ENCODE measurements at places on chromosomes 4 and X.

DNA sequence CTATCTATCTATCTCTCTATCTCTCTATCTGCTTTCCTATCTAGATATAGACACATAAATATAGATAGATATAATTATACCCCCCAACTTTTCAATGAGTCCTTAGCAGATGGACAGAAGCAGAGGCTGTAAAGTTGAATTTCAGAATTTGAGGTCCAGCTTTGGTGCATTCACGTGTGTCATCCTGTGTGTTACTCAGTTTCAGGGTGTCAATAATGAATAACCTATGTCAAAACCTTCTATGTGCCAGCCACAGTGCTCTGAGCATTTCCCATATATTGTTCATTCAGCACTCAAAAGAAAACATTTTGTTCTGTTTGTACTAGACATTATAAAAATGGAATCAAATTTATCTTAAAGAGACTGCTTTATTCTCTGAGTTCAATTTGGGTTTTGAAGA lies 310.0 kb downstream of the ARHGAP24 start:
- no peak for DNase-seq

DNA sequence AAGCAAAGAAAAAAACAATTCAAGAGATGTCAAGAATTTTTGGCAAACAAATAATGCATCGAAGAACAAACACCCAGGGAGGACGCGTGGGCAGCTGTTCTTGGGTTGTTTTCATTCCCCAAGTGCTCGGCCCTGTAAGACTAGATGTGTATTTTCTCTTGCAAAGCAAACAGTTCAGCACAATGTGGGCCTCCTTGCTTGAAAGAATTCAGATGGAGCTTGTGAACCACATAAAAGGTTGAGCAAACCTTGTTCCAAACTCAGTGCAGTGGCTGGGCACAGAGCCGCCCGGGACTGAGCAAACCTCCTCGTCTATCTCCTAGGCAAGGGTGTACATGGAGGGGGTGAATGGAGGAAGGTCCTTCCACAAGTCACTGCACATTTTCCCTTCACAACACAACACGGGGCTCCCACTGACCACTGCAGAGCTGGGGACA lies 82.4 kb downstream of the HTRA3 start:
- peak; percentile 31 for DNase-seq

DNA sequence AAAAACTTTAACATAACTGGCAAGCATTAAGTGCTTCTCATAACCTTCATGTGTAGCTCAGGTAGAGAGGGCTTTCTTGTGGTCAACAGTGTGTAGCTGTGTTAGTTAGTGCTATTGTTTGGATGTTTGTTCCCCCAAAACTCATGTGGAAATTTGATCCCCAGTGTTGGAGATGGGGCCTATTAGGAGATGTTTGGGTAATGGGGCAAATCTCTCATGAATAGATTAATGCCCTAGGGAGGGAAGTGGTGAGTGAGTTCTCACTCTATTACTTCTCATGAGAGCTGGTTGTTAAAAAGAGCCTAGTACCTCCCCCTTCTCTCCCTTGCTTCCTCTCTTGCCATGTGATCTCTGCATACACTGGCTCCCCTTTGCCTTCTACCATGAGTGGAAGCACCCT lies 16.5 kb upstream of the SLC25A43 start:
- no peak for DNase-seq

GRCh38 chr4:82733636-82734035 lies 65.0 kb downstream of the SCD5 start:
- DNase-seq: no peak

DNA sequence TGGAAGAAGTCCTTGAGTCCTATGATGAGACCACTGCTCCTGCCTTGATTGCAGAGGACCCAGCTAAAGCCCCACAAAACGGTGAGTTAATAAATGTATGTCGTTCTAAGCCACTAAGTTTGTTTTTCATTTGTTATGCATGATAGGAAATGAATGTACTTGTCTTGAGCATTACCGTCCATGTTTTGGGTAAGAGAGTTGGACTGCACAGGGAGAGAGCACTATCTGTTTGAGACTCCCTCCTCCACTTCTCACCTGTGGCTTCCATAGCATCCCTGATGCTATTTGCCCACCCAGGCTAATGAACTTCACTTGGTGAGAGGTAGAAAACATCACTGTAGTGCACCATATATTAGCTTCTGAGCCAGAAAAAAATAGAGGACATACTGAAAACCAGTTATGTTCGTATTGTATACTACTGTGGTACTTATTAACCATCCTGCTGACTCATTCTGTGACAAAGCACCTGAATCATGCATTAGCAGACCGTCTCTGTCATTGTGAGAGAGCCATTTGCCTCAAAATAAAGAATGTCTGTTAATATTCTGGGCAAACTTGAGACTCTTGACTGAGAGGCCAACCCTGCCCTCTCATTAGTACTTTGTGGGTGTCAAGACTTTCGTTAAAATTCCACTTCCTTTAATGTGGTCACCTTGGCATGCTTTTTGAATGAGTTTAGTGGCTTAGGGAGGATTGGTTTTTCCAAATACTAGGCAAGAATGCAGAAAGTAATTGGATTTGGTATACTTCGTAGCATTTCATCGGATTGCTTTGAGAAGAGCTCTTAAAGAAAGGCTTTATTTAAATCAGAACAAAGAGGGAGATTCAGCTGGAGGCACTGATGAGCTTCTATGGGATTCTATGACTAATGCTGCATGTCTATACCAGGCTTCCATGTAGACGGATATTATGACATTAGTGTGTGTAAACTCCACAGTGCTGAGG lies 99.3 kb upstream of the GRPR start:
- no peak for DNase-seq

DNA sequence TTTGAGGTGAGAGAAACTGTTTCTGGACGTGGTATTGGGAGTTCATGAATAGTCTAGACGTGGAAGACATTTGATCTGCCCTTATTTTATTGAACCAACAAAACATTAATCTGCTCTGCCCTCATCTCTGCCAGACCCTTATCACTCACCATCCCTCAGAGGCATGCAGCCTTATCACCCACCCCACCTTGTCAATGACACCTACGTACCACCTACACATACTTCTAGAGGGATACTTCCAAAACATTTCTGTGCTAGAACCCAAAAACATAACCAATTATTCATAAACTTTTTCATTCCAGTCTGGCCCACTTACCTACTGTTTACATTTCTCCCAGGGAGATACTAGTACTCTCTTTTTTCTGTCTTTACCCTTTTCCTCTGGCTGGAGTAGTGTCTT lies 105.2 kb downstream of the RS1 start:
- DNase-seq: no peak

GRCh38 chr4:62250100-62250499 lies 1050.0 kb downstream of the ADGRL3 start:
- DNase-seq: no peak

DNA sequence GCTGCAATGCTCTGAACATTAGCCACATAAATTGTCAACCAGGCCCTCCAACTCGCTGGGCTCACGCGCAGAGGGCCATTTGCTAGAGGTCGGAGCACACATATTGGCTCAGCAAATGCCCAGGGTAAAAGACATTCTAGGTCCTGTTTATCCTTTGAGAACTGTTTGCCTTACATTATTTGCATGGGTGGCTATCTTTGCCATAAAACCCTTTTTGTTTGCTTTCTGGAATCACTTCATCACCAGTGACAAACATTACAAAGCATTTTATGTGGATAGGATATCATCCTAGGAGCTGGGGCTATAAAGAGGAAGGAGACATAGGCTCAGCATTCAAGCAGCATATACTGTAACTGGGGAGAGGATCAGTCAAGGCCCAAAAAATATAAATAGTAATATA lies 149.2 kb upstream of the RAI2 start:
- peak; percentile 62 for DNase-seq

DNA sequence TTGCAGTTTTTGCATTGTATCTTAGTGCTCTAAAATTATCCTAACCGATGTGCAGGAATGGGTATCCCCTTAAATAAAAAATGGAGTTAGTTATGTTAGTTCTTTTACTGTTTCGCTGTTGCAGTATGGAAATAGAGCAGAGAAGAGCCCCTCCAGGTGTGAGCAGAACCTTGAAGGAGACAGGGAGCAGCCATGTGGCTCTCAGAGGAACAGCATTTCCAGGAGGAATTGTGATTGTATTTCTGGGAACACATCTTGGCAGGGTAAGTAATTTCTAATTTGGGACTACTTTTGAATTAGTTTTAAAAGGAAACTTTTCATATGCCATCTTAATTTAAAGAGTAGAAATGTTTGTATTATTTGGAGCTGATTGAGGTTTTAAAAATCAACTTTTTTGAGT lies 5.3 kb upstream of the CCDC158 start:
- DNase-seq: no peak

DNA sequence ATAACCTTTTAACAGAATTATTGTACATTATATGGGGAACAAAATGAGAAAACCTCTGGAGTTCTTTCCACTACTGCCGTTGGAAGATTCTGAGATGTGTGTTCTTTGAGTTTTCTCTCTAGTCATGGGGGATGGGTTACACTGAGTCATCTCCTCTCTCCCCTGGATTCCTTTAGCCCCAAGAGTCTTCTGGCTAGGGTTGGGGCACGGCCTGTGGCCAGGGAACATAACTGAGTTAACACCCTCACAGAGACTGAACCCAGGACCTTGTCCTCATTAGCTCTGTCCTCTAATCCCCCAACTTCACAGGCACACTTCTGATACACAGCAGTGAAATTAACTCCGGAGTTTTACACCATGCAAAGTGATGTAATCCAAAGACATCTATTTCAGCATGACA lies 142.3 kb upstream of the F9 start:
- no peak for DNase-seq

- DNase-seq: no peak
Measured at GRCh38 chr4:150322646-150323045, 244.4 kb downstream of the DCLK2 start.

DNA sequence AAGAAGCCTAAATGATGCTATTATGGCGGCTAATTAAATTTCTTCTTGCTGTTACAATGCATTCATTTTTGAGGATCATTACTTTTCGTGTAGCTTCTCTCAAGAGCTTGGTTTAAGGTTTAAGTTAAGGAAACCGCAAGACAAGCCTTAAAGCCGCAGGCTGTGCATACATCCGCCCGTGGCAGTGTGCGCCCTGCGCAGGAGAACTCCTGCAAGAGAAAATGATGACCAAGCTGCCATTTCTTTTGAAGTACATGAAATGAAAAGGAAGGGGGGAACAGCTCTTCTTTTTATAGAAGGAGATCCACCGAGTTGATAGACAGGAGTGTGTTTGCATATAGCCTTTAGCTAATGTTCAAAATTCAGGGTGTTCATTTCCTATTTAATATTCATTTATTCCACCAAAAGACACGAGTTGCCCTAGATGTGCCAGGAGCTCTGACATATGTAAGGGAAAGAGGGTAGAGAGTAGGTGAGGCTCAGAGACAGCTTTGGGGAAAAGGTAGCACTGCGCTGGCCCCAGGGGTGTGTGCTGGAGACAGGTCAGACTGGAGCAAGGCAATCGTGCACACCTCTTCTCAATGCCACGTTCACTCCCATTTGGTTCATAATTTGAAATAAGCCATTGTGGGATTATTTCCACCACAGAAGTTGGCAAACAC lies 112.1 kb upstream of the LDB2 start:
- DNase-seq: no peak

DNA sequence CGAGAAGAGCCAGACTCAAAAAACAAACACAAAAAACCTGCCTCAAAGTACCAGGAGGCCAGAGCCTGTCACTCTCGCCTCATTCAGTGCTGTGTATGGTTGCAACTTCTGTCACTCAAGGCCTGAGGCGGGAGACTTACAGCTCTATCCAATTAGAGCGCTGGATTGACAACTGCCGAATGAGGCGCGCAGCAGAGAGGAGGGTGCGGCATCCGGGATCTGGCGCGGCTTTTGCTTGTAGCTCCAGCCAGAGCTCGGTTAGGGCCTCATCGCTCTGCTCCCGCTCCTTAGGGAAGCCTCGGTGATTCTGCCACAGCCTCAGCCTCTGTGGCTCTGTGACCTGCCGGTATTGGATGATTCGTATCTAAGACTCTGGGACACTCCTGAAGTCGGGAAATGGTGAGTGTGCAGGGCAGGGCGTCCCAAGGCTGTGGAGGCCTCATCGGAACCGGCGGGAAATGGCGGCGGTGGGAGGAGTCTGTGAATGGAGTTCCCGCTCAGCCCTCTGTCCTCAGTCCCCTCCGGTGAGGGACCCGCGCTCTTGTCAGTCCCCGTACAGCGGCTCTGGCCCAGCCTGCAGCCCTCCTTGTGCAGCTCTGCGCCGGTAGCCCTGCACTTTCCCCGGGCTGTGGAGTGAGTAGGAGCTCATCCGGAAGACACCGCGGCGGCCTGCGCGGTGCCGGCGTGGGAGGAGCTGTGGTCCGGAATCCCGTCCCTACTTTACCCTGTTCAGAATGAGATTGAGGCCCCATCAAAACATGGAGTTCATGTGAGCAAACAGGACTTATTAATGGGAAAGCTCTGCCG lies at the start of gene ZNF718:
ZNF718 (plus strand) TSS at position 227 of the 807 bp plus-strand sequence; CDS start at position 397, 170 bp downstream.
- DNase-seq: peak; percentile 80

GRCh38 chr4:73251384-73251783 lies 7.2 kb downstream of the ANKRD17 start:
- no peak for DNase-seq

GRCh38 chr4:88690355-88690754 lies 7.3 kb downstream of the NAP1L5 start:
- no peak for DNase-seq

DNA sequence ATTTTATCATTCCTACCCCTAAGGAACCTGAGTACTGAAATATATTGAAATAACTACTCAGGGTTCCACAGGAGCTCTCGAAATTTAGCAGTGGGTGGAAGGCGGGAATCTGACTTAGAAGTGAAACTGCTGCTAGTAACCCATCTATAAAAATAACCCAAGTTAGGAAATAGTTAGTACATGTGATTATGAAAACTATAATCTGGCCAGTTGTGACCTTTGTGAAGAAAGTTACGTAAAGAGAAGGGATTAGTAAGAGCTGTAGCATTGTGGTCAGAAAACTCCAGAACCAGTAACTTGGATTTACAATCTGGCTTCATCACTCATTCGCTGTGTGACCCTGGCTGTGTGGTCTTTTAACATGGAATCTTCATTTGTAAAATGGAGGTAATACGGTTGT lies 175.5 kb downstream of the RAPGEF2 start:
- no peak for DNase-seq

- no peak for DNase-seq
Measured at GRCh38 chrX:138711399-138712347, at the start of gene FGF13. TSS of gene FGF13 (minus strand) at chrX:138711717. CDS start at chrX:138711003, 714 bp downstream.

- DNase-seq: no peak
Measured at GRCh38 chr4:142480244-142480643, 365.9 kb downstream of the INPP4B start.

DNA sequence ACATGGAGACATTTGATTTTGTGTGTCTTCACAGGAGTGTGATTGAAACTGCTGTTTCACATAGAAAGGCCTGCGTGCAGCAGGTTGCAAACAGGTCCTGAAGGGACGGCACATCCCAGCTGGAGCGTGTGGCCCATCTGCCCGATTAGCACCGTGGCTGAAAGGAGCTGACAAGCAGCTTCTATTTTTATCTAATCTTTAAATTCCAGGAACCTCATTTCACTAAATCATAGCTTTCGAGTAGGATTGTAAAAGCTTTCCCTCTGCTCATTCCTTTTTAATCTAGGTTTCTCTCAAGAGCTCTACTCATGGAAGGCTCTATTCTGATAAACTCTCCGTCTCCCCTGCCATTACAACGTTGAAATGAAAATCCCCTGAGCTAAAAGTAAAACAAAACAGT lies 106.8 kb downstream of the FSTL5 start:
- DNase-seq: no peak

Measured in NCI-H510A treated with DMSO at 0.1 percent for 48 hours (cell line).